ENCODE measurements at places on chromosomes 1 and 21.
A peak's percentile ranks its signal among the peaks of the same experiment; 100 is the strongest.

DNA sequence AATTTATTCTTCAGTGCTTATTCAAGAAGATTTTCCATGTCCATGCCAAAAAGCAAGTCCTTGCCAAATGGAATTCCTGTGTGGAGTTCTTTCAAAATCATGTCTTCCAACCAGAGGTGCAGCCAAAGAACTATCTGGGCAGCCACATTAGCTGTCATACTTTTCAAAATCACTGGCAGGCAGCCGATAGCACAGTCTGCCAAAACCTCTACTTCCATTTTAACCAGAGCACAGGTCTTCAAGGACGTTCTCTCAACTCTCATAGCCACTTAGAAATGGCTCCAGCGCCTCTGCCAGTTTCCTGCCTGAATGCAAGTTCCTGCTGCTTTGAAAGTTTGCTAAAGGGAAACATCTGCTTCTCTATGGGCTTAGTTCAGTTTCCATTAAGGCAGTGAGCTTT lies 975.7 kb upstream of the ADGRL4 start:
- DNase-seq: peak; percentile 12

DNA sequence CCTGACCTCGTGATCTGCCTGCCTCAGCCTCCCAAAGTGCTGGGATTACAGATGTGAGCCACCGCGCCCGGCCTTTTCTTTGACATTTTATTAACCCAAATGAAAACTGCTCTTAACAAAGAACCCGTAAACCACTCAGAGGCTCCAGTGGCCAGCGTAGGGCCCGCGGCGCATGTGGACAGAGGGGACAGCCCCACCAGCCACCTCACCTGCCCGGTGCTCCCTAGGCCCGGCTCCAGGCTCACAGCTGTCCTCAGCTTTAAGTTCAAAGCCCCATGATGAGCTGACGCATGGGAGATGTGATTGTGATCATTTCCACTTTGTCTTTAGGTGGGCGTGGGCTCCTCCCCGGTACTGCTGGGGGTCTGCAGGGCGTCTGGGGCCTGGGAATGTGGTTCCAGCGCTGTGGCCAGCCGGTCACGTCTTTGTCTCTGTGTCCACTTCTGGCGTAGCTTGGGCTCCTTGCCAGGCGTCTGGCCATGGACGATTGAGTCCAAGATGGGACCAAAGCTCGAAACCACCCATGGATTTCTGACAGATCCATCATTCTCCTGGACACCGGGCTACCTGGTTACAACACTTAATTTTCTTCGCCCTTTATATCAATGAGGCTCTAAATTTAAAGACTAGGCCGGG lies 6.9 kb downstream of the PRKCZ start:
- DNase-seq: no peak

DNA sequence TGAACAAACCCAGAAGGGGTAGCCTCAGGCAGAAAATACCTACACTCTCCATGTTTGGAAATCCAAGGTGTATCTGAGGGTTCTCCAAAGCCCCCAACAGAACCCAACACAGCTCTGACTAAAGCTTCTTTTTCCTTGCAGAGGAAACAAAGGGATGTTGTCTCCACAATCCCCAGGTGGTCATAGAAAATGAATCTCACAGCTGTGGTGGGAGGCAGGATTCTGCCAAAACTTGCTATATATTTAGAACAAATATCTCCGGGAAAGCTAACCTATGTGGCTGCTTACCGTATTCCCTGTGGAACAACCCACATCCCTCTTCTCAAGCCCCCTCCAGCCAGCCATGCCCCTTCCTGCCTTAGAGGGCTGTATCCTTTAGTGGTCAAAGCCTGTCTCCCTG lies 406.1 kb downstream of the PRDM2 start:
- DNase-seq: no peak

GRCh38 chr1:224149709-224150108 lies 33.3 kb upstream of the DEGS1 start:
- DNase-seq: no peak

DNA sequence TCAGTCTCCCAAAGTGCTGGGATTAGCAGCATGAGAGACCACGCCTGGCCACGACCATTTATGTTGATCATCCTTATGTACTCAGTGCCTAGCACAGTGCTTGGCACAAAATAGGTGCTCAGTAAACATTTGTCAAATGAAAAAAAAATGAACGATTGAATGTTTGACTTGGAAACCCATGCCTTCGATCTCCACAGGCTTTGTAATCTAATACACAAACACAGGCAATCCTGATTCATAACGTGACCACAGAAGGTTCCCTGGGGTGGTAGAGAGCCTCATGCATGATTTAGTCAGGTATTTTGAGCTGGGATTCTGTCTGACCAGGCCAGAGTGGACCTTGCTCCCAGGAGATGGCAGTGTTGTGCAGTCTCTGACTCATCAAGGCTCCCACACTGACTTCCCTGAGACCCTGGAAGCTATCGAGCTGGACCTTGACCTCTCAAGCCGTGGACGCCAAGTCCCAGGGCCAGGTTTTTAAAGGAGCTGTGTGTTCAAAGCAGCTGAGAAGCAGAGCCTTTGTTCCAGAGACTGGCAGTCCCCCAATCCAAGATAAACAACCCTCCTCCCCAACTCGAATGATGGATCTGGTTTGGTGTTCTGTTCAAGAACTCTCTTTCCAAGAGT lies 81.1 kb downstream of the PGM1 start:
- DNase-seq: peak; percentile 48

DNA sequence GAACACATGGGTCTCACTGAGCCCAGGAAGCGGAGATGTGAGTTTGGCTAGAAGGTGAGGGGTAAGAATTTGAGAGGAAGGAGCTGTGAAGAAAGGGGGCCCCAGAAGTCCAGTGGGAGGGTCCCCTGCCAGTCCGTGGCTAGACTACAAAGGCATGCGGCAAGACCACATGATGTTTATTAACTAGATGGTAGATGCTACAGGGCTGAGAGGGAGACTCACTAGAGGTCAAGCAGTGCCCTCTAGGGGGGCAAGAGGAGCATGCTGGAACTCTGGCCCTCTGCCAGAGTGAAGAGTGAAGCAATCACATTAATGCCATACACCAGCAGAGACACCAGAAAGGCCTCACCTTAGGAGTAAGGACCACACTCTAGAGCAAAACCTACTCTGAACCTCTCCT lies 12.2 kb downstream of the KIAA0319L start:
- no peak for DNase-seq

DNA sequence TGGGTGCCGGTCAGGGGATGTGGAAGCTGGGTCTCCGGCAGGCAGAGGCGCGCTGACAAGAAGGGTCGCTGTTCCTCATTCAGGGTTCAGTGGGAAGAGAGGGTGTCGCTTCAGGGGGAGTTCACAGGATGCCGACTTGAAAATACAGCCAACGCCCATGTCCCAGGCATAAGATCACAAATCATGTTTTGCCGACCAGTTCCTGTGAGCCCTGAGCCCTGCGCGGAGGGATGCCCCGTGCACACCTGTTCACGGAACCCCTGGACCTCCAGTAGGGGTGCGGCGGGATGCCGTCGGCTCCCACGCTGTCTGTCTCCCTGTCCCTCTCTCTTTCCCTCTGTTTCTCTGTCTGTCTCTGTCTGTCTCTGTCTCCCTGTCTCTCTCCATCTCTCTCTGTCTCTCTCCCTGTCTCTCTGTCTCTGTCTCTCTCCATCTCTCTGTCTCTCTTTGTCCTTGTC lies 26.8 kb downstream of the TP73 start:
- DNase-seq: no peak

DNA sequence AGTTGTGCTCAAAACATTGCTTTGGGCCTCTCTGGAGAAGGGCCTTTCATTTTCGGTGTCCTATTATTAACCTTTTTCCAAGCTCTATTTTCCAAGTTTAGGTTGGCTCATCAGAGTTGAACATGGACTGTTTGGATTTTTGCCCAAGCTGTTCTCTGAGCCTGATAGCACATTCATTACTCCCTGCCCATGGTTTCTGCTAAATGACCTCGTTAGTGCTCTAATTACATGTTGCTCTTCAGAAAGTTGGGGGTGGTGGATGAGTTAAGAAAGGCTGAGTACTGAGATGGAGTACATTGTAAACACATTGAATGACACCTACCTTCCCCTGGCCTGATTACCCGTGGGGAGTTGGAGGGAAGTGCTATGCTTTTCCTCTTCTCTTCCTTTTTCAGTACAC lies 38.9 kb downstream of the LMO4 start:
- no peak for DNase-seq

GRCh38 chr1:59693406-59693805 lies 121.3 kb upstream of the HOOK1 start:
- DNase-seq: no peak

All from posterior cingulate gyrus (tissue), 11 donors.